Left lung (tissue), 14 donors: ENCODE measurements at places on chromosomes 5 and 9. TPM values are rescaled to one million over a fixed set of nuclear protein-coding genes. Genes with fewer than 3 reads are reported as not detected.

DNA sequence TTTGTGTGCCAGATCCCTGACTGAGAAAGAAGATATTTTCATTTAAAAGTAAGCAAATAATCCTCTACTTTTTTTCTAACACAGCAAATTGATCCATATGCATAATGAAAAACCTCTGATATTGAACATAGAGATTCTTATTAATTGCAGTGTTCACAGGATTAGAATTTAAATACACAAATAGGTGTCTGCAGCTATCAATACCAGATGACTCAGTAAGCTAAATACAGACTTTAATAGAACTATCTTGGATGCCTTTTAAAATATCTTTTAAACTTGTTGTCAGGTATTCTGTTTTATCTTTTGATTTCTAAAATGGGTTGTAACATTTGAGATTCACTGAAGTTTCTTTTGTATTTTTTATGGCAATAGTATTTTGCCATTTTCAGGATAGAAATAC is 43.1 kb downstream of the NIPBL start:
- no peaks in the 10 kb centered on the region for H3K27me3 ChIP-seq
- no peak overlapping the region for H3K27ac ChIP-seq
- DNase-seq, result no peak

DNA sequence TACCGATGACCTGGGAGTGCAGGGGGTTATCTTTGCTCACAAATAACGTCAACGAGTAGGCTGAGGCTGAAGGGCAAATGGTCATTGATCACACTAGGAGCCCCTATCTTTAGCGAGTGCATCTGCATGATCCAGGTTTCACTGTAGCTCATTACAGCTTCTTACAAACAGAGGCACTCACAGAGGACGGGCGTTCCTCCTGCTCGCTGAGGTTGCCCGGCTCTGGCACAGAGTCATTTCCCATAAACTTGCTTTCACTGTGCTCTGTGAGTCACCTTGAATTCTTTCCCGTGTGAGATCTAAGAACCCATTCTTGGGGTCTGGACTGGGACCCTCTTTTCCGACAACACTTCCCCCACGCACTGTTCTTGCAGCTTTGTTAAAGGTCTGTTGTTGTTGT is 1.9 kb upstream of the PAEP start:
- H3K27me3 ChIP-seq, result peaks cover 35% of the 10 kb centered on the region
- H3K27ac ChIP-seq, result no peak overlapping the region
- no peaks in the 10 kb centered on the region for H3K36me3 ChIP-seq
- DNase-seq, result no peak
- no peaks in the 10 kb centered on the region for H3K4me1 ChIP-seq
- H3K4me3 ChIP-seq, result no peak overlapping the region

DNA sequence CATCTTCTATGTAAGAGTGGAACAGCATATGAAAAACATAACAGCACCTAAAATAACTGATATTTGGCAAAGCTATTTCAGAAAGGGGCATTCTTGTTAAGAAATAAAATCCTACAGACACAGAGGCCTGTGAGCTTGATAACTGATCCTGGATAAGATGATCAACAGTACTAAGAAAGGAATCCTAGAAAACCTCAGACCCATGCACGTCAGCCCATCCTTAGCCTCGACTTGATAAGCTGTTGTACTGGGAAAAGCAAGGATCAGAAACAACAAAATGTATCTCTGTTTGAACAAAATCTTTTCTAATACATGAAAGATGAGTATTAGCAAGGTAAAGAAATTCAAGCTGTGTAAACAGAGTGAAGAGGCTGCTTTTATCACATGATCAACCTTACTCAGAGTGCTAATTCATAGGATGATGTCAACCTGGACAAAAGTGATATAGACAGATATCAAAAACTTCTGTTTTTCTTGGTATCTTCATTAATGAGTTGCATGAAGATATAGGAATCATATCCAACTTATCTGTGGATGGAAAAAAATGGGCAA is 15.2 kb downstream of the LIFR start:
- H3K27ac ChIP-seq, result peak overlapping the region; percentile 3
- no peaks in the 10 kb centered on the region for H3K27me3 ChIP-seq
- H3K36me3 ChIP-seq, result no peaks in the 10 kb centered on the region
- DNase-seq, result no peak

DNA sequence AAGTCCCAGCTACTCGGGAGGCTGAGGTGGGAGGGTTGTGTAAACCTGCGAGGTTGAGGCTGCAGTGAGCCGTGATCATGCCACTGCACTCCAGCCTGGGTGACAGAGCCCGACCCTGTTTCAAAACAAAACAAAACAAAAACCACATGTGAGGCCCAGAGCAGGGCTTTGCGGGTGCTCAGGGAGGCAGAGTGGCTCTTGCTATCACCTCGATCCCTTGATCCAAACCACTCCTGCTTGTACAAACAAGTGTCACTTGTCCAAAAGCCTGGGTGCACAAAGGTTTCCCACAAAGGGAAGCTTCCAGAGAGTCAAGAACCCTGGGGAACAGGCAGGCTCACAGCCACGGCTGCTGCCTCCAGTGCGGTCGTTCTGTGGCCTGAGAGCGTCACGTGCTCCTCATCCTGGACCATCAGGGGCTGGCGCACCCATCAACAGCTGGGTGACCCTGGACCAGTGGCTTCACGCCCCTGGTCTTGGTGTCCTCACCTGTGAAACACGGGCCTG is 162.7 kb downstream of the C9orf50 start:
- H3K36me3 ChIP-seq, result no peaks in the 10 kb centered on the region
- peak overlapping the region; percentile 60 for H3K27ac ChIP-seq
- no peaks in the 10 kb centered on the region for H3K27me3 ChIP-seq
- peak; percentile 76 for DNase-seq
- no peak overlapping the region for H3K4me3 ChIP-seq

GRCh38 chr9:99399474-99399873 is 177.4 kb downstream of the SEC61B start:
- no peak overlapping the region for H3K4me3 ChIP-seq
- no peaks in the 10 kb centered on the region for H3K27me3 ChIP-seq
- no peak for DNase-seq
- H3K36me3 ChIP-seq, result no peaks in the 10 kb centered on the region

GRCh38 chr9:114287001-114287762 is 35.7 kb upstream of the ORM1 start:
- no peak for DNase-seq
- H3K27me3 ChIP-seq, result no peaks in the 10 kb centered on the region
- H3K4me3 ChIP-seq, result no peak overlapping the region
- no peaks in the 10 kb centered on the region for H3K36me3 ChIP-seq
- no peaks in the 10 kb centered on the region for H3K4me1 ChIP-seq
- H3K27ac ChIP-seq, result no peak overlapping the region

GRCh38 chr9:77938163-77938562 is 93.4 kb downstream of the GNAQ start:
- H3K36me3 ChIP-seq, result no peaks in the 10 kb centered on the region
- H3K27me3 ChIP-seq, result no peaks in the 10 kb centered on the region
- peaks cover 9% of the 10 kb centered on the region for H3K4me1 ChIP-seq
- H3K4me3 ChIP-seq, result no peak overlapping the region
- DNase-seq, result no peak

GRCh38 chr5:36657563-36657995 is 51.2 kb downstream of the SLC1A3 start:
- peak overlapping the region; percentile 87 for H3K27ac ChIP-seq
- DNase-seq, result peak; percentile 93
- H3K4me3 ChIP-seq, result no peak overlapping the region
- H3K36me3 ChIP-seq, result no peaks in the 10 kb centered on the region
- H3K27me3 ChIP-seq, result no peaks in the 10 kb centered on the region

DNA sequence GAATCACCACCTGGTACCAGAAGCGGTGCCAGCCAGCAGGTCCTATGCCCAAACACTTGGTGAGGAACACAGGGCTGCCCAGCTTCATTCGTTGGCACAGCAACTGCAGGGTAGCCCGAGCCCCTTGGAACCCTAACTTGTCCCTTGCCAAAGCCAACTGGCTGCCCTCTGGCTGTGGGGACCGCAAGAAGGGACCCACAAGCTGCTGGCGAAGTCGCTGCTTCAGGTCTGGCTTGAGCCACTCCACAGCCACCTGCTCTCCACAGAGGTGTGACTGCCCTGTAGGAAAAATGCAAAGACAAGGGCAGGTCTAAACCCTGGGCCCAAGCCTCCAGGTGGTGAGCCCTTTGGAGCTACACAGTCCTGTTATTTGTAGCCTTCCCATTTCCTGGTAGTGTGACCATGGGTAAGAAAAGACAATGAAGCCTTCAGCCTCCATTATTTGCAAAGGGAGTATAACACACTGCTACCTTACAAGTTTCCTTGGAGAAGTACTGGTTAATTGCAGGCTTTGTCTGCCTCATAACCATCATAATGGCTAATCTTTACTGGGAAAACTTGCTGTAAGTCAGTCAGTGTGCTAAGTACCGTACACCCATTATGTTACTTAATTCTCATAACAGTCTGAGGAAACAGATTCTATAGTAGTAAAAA is 1.8 kb downstream of the DND1 start:
- H3K4me3 ChIP-seq, result no peak overlapping the region
- no peaks in the 10 kb centered on the region for H3K36me3 ChIP-seq
- DNase-seq, result no peak
- H3K4me1 ChIP-seq, result peaks cover 9% of the 10 kb centered on the region
- no peak overlapping the region for H3K27ac ChIP-seq

DNA sequence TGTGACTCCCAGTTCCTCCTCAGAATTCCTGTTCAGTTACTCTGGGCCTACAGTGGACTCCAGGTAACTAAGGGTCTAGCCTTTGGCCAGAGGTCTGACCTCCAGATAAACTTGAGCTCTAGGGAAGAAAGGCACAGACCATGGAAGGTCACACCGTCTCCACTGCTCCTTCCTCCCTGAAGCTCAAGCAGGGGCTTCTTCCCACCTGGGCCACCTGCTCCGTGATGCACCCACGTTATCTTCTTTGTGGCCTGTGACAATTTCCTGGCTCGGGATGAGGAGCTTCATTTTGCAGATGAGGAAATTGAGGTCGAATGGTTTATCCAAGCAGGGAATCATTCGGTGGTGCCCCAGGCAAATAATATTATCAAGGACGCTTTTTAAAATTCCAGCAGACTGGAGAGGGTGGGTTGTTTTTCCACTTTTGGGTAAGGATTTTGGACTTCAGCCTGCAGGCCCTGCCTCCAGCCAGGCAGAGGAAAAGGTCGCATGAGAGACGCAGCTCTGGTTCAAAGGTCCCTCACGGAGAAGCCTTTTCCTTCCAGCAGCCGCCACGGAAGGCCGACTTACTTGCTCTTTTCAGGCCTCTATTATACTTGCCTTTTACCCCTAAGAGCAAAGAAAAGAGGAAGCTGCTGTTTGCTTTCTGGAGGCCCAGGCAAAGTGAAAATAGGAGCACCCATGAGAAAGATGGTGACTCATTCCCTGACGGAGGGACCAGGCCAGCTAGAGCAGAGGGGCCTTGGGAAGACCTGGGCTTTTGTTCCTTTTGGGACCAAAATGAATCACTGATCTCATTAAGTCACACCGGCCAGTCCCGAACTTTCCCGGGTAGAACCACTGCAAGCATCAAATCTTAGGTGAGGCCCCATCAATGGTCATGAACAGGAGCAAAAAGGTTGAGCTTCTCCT is 22.8 kb upstream of the DUSP1 start:
- H3K27me3 ChIP-seq, result no peaks in the 10 kb centered on the region
- H3K36me3 ChIP-seq, result no peaks in the 10 kb centered on the region
- peak overlapping the region; percentile 96 for H3K27ac ChIP-seq
- peaks cover 97% of the 10 kb centered on the region for H3K4me1 ChIP-seq
- no peak overlapping the region for H3K4me3 ChIP-seq
- no peak for DNase-seq

DNA sequence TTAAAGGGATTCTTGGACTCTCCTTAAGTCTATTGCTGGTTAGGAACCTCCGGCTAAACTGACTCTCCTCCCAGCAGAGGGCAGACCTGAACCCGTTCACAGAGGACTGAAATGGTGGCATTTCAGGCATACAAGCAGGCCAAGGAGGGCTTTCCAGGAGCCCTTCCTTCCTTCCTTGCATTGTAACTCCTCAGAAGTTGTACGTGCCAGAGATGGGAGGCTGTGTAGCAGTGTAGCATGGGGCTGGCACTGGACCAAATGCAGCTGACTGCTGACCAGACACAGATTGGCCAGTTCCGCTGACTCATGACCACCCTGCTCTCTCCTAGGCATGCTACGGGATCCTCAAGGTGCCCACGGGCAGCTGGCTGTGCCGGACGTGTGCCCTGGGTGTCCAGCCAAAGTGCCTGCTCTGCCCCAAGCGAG is 36.4 kb downstream of the JADE2 start:
- H3K27me3 ChIP-seq, result no peaks in the 10 kb centered on the region
- no peak overlapping the region for H3K4me3 ChIP-seq
- no peaks in the 10 kb centered on the region for H3K4me1 ChIP-seq
- peak overlapping the region; percentile 57 for H3K27ac ChIP-seq

GRCh38 chr9:134940236-134941208 is 22.8 kb upstream of the FCN1 start:
- H3K36me3 ChIP-seq, result no peaks in the 10 kb centered on the region

DNA sequence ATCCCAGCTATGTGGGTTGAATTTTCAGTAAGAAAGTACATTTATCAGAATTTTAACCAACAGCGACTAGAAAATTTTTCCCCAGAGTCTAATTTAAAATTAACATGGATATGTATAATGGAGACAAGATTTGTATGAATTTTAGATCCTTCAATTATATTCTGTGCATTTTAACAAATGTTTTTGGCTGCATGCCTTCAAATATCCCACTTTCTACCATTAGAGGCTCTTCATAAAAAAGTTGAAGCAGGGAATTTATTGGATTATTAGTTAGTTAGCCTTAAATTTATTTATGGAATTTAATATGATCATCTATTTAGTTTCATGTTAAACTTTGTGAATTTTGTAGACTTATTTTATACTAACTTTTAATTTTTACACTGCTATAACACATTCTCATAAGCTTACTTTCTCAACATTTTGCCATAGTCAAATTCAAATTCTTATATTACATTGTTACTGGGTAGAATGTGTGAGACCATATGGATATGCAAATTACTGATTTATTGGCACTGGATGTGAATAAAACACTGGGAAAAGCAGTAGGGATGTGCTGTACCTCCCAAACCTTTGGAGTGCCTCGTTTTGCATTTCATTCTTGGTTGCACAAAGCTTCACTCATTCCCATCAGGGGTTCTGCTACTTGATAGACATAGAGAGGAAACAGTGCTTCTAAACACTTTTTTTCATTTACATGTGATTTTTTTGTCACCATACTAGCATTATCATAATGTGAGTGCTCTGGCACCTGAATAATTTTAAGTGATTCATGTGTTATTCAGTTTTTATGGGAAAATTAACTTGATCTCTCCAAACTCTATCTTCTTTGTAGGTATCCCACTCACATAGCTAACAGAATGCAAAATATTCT is 491.8 kb upstream of the COX7C start:
- no peaks in the 10 kb centered on the region for H3K4me1 ChIP-seq
- no peaks in the 10 kb centered on the region for H3K27me3 ChIP-seq
- no peak for DNase-seq
- no peak overlapping the region for H3K27ac ChIP-seq
- H3K4me3 ChIP-seq, result no peak overlapping the region
- no peaks in the 10 kb centered on the region for H3K36me3 ChIP-seq

Gene CDKN2B
- 75.6 TPM for total RNA-seq

Gene ZMAT2
- total RNA-seq, result 40.6 TPM

Gene PRKACG
- not detected for total RNA-seq

Gene SLCO6A1
- total RNA-seq, result not detected

Gene IFNW1
- total RNA-seq, result not detected

Gene PSMB7
- total RNA-seq, result 86.3 TPM

Gene DMRT2
- total RNA-seq, result 0.76 TPM

Gene DBH
- 0.23 TPM for total RNA-seq

Gene FOXD4L3
- total RNA-seq, result not detected

Gene NINJ1
- total RNA-seq, result 83.5 TPM

Gene CYSRT1
- total RNA-seq, result 0.50 TPM
